ENCODE measurements at places on chromosomes 2 and 18.

GRCh38 chr2:184685999-184686841, 87.9 kb downstream of the ZNF804A start:
- no peak for DNase-seq

DNA sequence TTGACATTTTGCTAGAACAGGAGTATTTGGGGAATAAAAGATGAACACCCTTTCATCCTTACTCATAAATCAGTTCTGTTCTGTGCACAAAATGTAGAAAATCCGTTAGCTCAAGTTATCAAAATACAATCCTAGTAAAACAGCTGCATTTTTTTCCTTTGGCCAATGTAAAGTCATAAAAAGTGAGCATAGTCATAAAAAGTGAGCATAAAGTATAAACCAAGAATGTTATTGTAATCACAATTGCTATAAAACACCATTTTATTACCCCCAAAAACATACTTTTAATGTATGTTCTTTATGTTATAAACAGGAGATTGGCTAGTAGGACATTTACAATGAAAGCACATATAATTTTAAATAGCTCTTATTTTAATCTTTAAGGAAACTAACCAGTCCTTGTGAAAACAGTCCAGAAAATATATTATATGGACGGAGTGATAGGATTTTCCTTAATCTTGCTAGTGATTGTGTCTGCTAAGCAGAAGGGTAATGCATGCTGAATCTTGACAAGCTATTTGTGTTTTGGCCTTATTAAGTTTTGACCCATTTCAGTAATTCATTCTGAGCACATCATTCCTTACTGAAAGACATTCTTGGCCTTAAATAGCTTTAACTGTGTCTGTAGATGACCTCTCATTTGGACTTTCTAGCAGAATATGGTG, 891.8 kb downstream of the DSC3 start:
- no peak for DNase-seq

DNA sequence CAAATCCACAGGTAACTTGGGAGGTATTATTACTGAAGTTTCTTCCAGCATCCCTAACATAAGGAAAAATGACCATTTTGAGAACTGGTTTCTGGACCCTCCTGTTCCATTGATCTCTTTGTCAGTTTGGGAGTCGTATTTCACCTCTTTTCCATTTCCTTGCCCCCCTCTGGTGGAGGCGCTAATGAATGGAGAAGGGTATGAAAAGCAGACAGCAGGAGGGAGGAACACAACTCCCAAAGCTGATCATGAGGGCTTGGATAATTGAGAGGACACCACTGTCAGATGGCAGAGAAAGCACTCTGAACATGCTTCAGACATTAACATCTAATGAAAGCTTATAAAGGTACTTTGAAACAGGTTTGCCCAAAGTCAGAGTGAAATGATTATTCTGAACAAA, 56.6 kb upstream of the TLK1 start:
- no peak for DNase-seq

- DNase-seq = no peak
These were observed 79.6 kb upstream of the CTLA4 start for GRCh38 chr2:203787979-203788378.

DNA sequence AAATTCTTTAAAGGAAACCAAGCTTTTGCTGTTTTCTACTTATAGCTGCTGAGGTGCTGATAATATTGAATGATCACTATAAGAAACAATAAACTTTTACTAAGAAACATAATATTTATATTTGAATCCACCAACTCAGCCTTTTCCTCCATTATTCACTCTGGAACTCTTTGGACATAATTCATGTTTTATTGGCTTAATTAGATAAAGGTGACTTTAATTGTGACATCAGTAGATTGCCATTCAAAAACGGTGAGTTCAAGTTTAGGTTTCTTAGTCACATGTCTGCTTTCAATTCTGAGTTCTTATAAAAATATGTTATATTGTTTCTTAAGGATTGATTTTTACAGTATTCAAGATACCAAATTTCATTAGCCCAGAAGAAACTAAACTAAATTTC, 24.0 kb downstream of the CCDC85A start:
- DNase-seq = no peak

GRCh38 chr2:50719837-50720696, 311.9 kb downstream of the NRXN1 start:
- DNase-seq = no peak

DNA sequence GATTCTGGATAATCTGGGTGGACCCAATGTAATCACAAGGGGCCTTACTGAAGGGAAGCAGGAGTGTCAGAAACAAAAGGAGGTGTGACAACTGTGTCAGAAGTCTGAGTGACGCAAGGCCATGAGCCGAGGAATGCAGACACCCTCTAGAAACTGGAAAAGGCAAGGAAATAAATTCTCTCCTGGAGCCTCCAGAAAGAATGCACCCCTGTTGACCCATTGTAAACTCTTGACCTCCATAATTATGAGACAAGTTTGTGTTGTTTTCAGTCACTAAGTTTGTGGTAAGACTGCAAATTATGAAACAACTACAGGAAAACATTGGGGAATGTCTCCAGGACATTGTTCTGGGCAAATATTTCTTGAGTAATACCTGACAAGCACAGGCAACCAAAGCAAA, 47.3 kb upstream of the B3GNT7 start:
- DNase-seq = peak; percentile 22

GRCh38 chr2:23545396-23545795, 160.4 kb downstream of the KLHL29 start:
- DNase-seq = no peak

- DNase-seq = no peak
These were observed 103.9 kb downstream of the TTC32 start for GRCh38 chr2:19797871-19798270.

GRCh38 chr2:33363325-33364298, 112.8 kb upstream of the RASGRP3 start:
- no peak for DNase-seq

- no peak for DNase-seq
These were observed 36.0 kb upstream of the VRK2 start for GRCh38 chr2:58010599-58010998.

GRCh38 chr18:64405161-64405560, 256.3 kb upstream of the LINC00305 start:
- DNase-seq = no peak

GRCh38 chr2:85524336-85524908, 14.5 kb upstream of the MAT2A start:
- DNase-seq = no peak

DNA sequence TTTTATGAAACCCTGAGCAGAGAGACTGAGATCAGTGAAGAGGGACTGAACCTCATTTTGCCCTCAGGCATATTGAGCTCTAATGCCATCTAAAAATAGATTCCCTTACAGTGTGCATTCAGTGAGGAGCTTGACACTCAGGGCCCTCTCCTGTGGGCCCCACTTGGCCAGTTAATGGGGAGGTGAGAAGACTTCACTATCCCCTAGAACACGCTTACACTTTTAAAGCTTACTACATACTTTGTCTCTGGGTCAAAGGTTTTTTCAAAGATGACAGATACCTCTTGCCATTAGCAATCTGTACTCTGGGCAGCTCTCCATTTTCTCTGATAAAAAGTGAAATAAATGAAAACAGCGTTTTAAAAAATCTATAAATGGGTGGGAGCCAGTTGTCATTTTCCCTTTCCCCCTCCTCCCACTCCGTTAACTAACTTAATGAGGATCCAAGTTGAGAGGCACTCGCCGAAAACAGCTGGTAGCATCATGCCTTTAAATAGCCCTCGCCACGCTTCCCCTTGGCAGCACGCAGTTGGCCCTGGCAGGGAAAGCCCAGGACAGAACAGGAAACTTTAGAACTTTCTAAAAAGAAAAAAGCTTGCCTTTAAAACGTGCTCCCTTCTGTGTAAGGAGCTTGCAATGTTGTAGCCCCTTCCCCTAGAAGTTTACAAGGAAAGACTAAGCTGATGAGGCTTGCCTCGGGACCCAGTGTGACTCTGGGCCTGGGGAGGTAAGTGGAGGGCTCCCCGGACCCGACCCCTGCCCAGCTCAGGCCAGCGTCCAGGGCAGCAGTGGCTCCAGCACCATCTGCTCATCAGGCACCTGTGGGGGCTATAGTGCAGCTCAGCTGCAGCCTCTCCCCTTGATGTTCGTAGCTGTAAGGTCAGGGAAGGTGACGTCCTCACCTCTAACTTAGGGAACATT, 58.8 kb upstream of the FOSL2 start:
- no peak for DNase-seq

GRCh38 chr18:9097349-9097748, 5.2 kb upstream of the NDUFV2 start:
- no peak for DNase-seq

GRCh38 chr2:31987454-31988220, 23.2 kb downstream of the MEMO1 start:
- no peak for DNase-seq

DNA sequence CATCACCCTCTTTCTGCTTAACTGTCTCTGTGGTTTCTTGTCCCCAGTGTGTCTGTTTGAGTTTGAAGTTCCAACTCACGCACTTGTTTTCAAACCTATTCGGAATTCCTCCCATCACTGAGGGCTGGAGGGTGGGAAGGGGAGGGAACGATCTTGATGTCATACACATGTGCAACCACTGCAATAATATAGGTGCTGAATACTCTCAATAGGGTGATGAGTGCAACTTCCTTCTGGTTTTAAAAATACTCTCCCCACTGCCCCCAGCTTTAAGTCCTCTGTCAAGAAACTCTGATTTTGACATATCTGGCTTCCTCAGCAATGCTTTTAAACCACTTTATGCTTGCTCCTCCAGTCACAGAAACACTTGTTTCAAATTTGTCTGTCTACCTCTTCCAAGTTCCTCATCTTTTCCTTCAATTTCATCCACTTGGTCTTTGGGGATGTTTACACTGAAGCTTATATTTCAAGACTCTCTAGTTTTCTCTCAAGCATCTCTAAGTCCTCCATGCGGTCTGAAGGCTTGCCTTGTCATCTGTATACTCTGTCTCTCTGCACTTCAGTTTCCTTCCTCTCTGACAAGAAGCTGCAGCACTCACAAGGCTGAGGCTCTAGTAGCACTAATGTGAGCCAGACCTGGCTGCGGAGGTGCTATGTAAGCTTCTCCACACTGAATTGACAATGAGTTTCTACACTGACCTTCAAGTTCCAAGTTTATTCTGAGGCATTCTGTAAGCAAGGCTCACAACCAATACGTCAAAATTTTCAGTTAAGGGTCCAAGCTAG, 422.3 kb downstream of the ZEB2 start:
- DNase-seq = no peak

DNA sequence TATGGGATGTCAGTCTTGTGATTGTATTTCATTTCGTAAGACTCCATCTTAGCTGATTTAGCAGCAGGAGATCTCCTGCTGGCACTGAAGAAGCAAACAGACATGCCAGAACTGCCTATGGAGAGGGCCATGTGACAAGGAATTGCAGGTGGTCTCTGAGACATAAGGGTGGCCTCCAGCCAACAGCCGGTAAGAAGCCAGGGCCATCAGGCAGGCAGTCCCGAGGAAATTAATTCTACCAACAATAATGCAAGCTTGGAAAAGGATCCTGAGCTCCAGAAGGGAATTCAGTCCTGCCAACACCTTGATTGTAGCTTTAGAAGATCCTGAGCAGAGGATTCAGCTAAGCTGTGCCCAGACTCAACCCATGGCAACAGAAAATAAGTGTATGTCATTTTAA, 87.1 kb upstream of the DNAJC10 start:
- DNase-seq = no peak

- DNase-seq = no peak
These were observed 126.5 kb upstream of the MEX3C start for GRCh38 chr18:51323961-51324360.

GRCh38 chr2:46383113-46383395, 85.8 kb downstream of the EPAS1 start:
- no peak for DNase-seq

DNA sequence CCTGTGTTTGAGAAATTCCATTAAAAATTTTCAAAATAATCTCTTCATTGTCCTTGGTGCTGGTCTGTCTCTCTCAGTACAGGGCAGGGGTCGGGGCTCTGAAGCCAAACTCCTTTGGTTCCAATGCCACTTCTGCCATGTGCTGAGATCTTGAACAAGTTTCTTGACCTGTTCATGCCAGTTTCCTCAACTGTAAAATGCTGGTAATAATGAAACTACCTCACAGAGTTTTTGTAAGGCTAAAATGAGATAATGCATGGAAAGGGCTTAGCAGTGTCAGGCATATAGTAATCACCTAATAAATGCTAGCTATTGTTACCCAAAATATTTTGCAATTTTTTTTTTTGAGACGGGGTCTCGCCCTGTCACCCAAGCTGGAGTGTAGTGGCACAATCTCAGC, 16.9 kb upstream of the MREG start:
- DNase-seq = no peak

DNA sequence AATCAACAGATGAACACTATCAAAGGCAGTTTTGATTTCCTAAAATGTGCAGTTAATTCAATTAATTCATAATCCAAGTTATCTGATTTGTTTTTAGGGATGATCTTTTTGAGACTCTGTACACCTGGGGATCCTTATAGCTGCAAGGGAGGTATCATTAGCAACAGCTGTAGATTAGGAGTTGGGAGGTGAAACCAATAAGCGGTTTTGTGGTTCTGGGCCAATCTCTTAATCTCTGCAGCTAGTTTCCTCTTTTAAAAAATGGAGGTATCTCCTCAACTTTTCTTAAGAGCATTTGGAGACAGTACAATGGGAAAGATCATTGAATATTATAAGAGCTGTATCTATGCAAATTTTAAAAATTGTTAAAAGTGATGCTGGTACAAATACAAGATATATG, 126.0 kb downstream of the MC4R start:
- DNase-seq = no peak

DNA sequence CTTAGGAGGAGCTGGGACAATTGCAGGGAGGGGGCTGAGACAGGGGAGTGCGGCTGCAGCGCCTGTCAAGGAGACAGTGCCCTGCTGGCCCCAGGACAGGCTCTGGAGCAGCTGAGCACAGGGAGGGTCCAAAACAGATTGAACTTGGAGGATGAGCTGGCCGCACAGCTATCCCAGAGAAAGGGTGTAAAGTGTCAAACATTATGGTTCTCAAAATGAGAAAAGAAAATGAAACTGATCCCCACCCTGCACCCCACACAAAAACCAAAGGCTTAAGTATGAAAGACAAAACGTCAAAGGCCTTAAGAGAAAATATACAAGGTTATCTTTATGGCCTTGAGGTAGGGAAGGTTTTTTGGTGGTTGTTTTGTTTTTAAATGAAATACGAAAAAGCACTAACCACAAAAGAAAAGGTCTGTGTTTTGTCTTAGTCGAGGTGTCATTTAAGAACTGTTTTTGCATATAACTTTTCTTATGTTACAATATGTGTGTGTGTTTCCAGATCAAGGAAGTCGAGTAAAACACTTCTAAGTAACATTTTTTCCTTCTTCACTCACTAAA, 111.8 kb downstream of the HDAC4 start:
- peak; percentile 72 for DNase-seq
